ENCODE measurements at places on chromosomes 16 and 17. TPM values are rescaled to one million over a fixed set of nuclear protein-coding genes. Genes with fewer than 3 reads are reported as not detected.

Gene PCGF2
- 5.3 TPM for total RNA-seq

Gene MEOX1
- 0.16 TPM for total RNA-seq

Gene HOXB1
- total RNA-seq, result not detected

Gene KRT27
- not detected for total RNA-seq

Gene TSNAXIP1
- 1.5 TPM for total RNA-seq

Gene MAFG
- 17.5 TPM for total RNA-seq

Gene WNT9B
- not detected for total RNA-seq

All from bronchial smooth muscle cell (primary cell).